ENCODE measurements at places on chromosomes 12 and 14.

- no peak for DNase-seq
Measured at GRCh38 chr12:121549075-121549474, 31.7 kb downstream of the KDM2B start.

DNA sequence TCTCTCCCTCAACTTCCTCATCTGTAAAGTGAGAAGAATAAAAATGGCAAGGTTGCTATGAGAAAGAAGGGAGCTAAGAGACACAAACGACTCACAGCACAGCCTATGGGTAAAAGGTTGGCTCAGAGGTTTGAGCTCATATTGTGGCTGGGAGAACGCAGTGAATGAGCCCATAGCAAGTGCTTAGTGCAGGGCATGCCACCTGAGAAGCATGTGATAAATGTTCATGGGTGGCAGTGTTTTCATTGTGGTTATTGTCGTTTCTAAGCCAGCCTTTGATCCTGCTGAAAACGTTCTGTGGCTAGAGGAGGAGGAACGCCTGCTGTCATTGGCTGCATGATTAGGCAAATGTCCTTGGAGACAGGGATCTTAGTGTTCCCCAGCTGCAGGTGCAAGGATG lies 150.4 kb downstream of the KSR2 start:
- no peak for DNase-seq

GRCh38 chr14:82837611-82838140 lies 1304.0 kb upstream of the SEL1L start:
- no peak for DNase-seq

DNA sequence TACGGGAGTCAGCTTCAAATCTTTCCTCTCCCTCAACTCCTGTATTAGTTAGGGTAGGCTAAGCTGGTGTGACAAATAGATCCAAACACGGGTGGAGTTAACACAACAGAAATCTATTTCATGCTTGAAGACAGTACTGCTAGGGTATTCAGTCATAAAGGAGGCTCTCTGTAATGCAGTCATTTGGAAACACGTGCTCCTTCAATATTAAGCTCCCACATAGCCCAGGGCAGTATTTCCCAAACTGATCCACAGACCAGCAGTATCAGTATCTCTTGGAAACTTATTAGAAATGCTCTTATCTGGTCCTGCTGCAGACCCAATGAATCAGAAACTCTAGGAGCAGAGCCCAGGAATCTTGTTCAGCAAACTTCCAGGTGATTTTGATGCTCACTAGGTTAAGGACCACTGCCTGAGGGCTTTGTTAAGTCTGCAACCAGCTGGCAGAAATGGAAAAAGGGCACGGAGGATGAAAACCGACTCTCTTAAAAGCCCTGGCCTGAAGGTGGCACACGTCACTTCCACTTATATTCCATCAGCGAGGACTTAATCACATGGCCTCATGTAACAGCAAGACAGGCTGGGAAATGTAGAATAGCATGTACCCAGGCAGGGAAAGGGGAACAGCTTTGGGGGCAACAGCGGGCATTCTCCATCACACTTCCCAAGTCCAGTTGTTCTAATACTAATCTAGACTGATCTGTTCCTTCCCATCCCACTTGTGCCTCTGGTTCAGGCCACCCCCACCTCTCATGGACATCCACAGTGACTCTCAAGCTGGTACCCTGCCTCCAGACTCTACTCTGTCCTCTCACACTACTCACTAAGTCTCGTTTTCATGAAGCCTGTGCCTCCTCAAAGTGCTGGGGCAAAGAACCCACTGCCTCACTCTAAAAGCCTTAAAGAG lies 38.2 kb upstream of the RIC8B start:
- no peak for DNase-seq

- DNase-seq = peak; percentile 48
Measured at GRCh38 chr12:68374307-68374982, 42.3 kb upstream of the MDM1 start.

DNA sequence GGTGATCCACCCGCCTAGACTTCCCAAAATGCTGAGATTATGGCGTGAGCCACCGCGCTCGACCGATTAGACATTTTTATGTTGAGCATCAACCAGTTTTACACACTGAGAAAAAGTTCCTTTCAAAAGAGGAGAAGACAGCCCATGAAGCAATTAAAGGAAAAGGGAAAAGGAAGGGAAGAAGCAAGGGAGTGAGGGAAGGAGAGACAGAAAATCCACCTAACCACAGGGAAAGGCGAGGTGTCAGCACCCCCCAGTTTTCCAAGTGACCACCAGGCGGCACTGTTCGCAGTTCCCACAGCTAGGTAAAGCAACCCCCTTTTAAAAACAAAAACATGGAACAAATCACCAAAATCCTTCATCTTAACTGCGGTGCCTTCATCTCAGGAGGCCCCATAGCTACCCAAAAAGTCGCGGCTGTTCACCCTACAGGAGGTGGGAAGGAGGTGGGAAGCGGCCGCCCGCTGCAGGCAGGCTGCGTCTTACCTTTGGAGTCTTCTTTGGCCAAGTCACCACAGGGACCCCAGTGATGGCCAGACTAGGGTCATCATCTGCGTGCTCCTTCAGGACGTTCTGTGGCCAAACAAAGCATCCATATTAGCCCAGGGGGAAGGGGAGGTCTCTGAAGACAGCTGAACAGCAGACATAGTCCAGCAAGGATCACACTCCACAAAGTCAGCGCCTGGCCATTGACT lies 86.6 kb downstream of the KDM2B start:
- peak; percentile 39 for DNase-seq

DNA sequence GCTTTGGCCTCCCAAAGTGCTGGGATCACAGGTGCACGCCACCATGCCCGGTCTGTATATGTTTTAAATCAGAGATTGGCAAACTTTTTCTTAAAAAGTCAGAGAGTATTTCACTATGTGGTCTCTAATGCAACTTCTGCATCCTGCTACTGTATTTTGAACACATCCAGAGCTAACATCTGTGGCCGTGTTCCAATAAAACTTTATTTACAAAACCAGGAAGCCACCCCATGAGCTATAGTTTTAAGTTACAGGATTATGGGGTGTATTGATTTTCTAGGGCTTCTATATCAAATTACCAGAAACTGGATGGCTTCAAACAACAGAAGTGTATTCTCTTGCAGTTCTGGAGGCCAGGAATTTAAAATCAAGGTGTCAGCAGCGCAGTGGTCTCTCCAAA lies 5.3 kb upstream of the RBM19 start:
- no peak for DNase-seq

- DNase-seq = peak; percentile 26
Measured at GRCh38 chr12:11981121-11981733, 89.5 kb upstream of the BCL2L14 start.

DNA sequence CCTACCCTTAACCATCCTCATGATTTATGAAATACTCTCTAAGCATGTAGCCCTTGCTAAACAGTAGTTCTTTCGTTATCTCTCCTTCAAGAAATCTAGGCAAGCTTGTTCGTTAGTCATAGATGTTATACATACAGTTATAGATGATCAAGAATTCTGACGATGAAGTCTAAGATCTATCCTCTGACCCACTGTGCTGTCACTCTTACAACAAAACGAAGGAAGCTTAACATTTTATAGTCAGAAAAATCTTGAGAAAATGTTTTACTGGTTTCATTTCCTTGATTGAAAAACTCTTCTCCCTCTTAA lies 68.9 kb downstream of the SPPL3 start:
- no peak for DNase-seq

DNA sequence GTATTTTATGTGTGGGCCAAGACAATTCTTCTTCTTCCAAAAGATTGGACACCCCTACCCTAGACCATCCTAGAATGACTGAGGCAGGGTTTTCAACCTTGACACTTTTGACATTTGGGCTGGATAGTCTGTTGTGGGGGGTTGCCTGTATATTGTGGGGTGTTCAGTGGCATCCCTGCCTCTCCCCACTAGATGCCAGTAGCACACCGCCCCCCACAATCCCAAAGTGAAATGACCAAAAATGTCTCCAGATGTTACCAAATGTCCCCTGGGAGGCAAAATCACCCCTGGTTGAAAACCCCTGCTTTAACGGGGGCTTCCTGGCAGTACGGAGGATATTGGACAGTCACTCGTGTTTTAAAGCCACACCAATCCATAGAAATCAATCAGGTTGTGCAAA lies 219.6 kb downstream of the PHETA1 start:
- no peak for DNase-seq

DNA sequence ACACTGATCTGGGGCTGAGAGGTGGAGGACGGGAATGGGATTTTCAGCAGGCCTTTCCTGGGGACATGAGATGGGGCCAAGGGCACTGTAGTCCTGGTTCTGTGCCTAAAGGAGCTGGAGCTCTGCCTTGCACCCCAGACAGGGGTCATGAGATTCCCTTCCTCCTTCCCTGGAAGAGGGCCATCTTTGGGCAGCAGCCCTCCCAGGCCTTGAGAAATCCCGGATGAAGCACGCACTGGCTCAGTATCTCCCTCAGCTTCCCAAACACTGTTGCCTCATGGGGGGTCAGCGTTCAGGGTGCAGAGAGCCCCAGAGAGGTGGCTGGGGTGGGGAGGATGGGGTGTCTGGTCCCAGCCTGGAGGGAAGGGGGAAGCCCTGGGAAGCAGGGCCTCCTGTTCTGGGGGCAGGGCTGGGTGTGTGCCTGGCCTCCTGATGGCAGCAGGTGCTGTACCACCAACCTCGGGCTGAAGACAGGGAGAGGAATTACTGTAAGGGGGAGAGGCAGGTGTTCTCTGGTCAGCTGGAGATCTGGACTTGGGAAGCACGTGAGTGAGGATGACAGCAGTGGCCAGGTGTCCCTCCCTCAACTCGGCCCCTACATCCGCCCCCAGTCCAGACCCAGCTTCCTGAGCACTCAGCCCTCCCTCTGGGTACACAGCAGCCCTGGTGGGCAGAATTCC lies 8.4 kb upstream of the NR4A1 start:
- no peak for DNase-seq

GRCh38 chr14:51093371-51094281 lies 1.3 kb downstream of the TRIM9 start:
- DNase-seq = no peak

- no peak for DNase-seq
Measured at GRCh38 chr14:61344437-61345150, 23.2 kb downstream of the PRKCH start.

- no peak for DNase-seq
Measured at GRCh38 chr14:36944307-36945010, 227.9 kb downstream of the SLC25A21 start.

DNA sequence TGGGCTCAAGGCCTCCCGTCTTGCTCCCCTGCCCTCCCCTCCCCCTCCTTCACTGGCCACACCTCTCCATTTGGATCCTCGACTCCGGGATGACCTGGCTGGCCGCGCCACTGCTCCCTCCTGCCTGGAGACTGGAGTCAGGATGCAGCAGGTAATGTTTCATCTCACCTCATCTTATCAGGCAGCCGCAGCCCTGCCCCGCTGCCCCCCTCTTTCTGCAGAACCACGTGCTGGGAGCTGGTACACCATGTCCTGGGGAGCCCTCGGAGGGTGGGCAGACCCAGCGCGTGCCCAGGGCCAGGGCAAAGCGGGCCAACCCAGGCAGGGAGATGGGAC lies 31.1 kb downstream of the BEGAIN start:
- no peak for DNase-seq

GRCh38 chr12:66047411-66048021 lies 83.0 kb downstream of the LLPH start:
- DNase-seq = no peak

- DNase-seq = no peak
Measured at GRCh38 chr12:44457465-44457864, 418.6 kb downstream of the NELL2 start.

GRCh38 chr12:63023926-63024325 lies 89.0 kb upstream of the PPM1H start:
- no peak for DNase-seq

DNA sequence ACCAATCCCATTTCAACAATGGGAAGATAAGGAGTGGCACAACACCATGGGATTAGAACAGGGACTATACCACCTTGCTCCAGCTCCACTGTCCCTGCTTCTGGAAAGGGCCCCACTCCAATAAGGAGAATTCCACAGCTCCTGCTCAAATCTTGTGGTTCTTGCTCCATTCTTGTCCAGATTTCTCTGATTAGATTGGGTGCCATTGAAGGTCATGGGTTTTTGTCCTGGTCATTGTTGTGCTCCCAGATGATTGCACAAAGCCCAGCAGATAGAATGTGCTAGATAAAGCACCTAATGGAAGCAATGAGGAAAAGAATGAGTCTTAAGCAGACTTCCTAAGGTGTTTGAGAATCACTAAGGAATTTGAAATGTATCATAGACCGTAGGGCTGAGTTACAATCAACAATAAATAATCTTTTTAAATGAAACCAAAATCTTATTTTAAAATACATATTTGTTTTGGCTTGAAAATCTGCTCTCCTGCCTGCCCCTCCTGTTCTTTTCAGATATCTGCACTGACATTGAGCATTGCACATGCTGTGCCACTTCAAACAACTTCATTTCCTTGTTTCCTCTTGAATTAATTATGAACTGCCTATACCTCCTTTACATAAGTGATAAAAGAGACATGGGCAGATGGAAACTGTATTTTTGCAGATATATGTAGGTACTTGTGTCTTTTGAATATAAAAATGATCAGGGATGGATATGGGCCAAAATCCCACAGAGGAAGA lies 115.9 kb downstream of the FGD4 start:
- DNase-seq = no peak

DNA sequence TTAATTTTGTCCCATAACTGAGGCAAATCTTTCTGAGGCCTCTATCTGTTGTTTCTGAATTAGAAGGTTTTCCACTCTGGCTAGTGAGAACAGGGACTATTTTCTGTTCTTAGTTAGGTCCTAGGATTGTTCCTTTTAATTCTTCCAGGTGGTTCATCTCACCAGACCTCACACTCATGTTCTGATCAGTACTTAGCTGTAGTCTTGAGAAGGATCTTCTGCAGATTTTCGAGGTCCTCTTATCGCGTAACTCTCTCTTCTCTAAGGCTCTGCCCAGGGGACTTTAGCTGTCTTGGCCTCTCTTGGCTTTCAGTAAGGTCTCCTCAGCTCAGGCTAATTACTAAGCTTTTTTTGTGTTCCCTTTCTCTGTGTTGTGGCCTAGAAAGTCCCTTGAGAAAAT lies 201.1 kb downstream of the ETNK1 start:
- no peak for DNase-seq

GRCh38 chr14:99258876-99259726 lies 12.9 kb downstream of the BCL11B start:
- DNase-seq = no peak

DNA sequence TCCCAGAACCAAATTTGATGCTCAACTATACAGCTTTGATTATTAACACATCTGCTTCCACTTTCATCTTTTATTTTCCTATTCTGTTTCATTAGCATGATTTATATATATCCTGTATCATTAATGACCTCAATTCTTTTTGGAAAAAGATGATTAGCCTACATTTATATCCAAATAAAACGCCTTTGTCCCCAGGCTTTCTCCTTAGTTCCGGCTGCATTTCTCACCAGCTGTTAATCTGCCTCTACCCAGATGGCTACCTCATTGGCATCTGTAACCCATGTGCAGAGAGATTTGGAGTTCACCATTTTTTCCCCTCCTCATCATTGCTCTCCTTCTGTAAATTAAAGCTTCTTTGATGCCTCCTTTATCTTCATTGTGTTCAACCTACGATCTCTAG lies 336.8 kb upstream of the RGS6 start:
- no peak for DNase-seq
